RCC 7860 (cell line): ENCODE measurements at places on chromosomes 2 and 18.
A peak's percentile ranks its signal among the peaks of the same experiment; 100 is the strongest.

- no peak for DNase-seq
Observed at GRCh38 chr18:65628390-65628789, 122.4 kb upstream of the CDH7 start.

- DNase-seq = no peak
Observed at GRCh38 chr2:25371253-25372241, 29.8 kb upstream of the DNMT3A start.

DNA sequence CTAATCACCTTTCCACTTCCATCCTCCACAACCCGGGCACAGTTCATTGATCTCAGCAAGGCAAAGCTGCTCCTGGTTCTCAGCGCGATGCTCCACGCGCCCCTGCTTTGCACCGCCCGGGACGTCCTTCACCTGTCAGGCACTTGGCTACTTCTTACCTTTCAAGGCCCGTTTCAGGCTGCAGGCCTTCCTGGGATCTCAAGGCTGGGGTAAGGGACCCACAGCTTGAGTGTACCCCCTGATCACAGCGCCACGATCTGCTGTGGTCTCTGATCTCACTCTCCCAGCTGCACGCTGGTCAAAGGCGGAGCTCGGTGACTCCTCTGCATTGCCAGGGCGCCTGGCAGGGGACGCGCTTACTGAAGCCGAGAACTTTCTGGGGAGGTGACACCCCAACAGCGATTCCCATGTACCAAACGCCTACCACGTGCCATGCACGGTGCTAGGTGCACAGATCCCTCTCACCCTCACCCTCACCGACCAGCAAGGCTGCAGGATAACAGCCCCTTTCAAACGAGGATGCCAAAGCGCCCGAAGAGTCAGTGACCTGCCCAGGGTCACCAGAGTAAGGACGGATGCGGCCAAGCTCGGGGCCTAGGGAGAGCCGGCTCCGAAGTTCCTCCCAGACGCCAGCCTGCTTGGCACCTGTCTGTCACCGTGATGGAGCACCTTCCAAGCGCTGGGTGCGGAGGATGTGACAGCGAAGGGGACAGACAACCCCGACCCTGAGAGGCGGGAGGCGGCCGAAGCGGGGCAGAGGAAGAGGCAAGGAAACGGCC, 818 bp downstream of the ITGB1BP1 start:
- DNase-seq = peak; percentile 17

GRCh38 chr2:239884875-239885274, 140.3 kb downstream of the NDUFA10 start:
- no peak for DNase-seq

DNA sequence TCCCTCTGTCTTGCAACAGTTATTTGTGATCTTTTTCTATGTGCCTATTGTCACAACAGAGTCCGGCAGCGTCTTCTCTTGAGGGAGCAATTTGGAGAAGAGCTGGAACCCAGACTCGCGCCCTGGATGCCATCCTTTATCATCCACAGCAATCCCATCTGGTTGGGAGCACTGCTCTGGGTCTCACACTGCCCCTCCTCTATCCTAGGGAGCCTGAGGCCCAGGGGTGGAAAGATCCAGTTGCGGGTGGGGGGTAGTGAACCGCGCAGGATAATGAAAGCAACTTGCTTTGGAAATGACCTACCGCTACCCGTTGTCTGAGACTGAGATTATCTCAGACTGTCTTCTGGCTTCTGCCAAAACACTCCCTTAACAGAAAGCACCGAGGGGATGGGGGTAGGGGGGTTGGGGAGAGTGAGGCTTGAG, 713 bp downstream of the WBP1 start:
- no peak for DNase-seq

- no peak for DNase-seq
Observed at GRCh38 chr18:58827428-58827827, 37.2 kb upstream of the ZNF532 start.

DNA sequence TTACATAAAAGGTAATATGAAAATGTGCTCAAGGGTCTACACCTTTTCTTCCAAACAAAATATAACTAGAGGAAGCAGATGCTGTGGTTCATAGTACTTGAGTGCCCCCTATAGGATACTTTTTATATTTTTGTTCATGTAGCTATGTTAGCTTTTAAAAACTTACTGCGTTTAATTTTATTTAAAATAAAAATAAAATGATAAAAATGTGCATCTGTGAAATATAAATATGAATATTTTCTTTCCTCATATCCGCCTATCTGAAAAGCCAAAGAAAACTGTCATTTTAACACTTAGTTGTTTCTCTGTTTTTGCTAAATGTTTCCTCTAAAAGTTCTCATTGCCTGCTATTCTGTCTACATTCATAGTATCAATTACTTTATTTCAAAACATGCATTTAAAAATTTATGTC, 9.6 kb upstream of the LRP1B start:
- DNase-seq = no peak

DNA sequence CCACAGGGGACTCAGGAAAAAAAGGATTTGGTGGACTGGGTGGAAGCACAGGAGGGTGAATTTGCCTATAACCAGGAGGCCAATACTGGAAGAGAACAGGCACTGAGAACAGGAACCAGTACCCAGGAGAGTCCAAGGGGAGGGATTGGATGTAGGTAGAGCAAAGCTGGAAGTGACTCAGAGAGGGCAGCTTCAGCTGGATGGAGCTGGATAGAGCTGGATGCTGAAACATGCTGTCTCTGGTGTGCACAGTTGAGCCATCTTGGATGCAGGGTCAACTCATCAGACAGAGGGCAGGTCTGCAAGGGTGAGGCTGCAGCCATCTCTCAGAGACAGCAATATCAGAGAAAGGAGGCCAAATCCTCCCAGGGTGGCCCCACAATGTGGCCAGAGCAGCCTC, 134.0 kb downstream of the GALNT14 start:
- DNase-seq = no peak

DNA sequence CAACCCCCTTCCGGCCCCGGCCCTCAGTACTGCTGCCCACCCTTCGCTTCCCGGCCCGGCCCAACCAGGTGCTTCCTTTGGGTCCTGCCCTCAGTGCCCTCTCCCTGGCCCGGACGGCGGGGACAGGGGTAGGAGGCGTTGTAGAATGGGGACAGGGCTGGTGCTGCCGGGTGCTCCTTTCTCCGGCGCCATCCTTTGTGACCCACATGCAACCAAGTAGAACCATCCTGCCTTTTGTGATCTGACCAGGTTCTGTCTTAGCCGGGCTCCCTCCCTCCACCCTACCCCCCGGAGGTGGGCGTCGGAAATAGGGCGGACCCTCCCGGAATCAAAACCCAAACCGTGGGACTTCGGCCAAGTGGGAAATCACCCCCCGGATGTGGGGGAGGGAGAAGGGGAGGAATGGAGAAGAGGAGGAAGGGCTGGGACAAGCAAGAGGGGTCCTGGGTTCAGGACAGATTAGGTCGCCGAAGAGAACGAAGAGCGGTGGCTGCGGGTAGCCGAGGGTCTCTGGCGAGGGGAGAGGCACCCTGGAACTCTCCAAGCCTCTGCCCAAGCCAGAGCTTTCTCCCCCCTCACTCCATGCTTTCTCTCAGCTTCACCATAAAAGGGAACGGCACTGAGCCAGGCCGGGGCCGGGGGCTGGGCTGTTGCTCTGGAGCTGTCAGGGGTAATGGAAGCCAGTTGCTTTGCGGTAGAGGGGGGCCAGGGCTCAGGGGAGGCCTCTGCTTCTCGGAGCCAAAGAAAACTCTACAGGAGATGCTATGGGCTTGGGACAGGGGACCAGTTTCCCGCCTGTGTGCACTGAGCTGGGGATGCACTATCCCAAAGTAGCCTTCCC, 756 bp upstream of the OST4 start:
- no peak for DNase-seq

DNA sequence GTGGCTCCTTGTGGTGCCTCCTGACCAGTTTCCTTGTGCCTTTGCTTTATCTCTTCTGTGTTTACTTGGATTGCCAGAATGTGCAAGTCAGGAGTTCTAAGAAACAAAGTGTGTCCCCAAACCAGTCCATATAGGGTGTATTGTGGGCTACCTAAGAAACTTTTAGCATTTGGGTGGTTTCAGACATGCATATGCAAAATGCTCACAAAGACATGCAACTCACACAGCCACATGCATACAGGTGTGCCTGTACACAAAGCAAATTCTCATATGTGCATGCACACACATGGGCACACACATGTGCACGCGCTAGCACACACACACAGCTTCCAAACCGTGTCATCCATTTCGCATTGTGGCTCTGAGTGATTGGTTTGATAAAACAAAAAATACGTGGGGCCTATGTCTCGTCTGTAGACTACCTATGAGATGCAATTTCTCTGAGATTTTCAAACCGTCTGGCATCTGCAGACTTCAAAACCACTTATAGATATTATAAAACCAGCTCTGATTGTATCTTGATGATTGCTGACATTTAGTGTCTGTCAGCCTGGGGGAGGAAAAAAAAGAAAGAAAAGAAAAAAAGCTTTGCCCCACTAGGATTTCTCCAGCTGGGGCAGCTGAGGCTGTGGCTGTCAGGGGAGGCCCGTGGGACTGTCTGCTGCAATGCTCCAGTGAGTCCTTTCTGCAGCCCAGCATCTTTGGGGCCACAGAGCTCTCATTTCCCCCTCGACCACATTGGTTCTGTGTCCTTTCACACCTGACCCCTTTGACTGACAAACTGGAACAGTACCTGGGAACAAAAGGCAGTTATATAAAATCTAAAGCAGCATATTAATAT, 556.1 kb downstream of the CMPK2 start:
- no peak for DNase-seq

- no peak for DNase-seq
Observed at GRCh38 chr2:106833256-106833655, 52.7 kb downstream of the ST6GAL2 start.

- DNase-seq = no peak
Observed at GRCh38 chr18:495017-495416, 5.5 kb downstream of the COLEC12 start.

DNA sequence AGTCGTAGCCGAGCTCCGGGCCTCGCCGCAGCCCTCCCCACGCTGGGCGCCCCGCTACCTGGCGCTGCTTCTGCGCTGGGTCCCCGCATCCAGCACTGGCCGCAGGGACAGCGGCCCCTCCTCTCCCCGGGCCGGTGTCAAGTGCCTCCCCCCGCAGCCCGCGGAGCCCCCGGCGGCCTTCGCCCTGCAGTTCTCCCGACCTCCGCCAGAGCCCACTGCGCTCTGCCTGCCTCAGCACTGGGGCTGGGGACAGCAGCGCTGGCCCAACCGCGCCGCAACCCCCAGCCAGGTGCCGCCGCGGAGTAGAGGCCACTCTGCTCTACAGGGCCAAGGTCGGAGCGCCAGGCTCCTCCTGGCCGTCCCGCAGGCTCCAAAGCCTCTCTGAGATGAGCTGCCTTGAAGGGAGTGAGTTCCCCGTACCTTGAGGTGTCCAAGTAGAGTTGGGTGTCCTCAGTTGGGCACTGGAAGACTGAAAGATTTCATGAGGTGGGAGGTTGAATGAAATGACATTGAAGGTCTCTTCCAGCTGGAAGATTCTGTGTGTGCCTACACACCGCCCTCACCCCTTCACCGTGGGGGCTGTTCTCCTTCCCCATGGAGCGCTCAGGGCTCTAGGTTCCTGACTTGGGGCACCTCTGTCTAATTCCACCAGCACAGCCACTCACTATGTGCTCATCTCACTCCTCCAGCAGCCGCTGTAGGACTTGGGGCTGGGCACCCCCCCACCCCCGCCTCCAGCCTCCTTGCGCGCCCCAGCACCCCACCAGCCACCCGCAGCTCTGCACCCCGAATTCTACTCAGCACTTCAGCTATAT, 854 bp upstream of the DNMT3A start:
- DNase-seq = peak; percentile 60

GRCh38 chr2:85917887-85918795, 29.4 kb upstream of the ST3GAL5 start:
- DNase-seq = no peak

- DNase-seq = no peak
Observed at GRCh38 chr2:241350878-241351639, 5.0 kb upstream of the FARP2 start.

GRCh38 chr2:8806885-8807704, 30.3 kb downstream of the KIDINS220 start:
- no peak for DNase-seq

GRCh38 chr18:56799756-56800155, 148.6 kb downstream of the WDR7 start:
- no peak for DNase-seq

DNA sequence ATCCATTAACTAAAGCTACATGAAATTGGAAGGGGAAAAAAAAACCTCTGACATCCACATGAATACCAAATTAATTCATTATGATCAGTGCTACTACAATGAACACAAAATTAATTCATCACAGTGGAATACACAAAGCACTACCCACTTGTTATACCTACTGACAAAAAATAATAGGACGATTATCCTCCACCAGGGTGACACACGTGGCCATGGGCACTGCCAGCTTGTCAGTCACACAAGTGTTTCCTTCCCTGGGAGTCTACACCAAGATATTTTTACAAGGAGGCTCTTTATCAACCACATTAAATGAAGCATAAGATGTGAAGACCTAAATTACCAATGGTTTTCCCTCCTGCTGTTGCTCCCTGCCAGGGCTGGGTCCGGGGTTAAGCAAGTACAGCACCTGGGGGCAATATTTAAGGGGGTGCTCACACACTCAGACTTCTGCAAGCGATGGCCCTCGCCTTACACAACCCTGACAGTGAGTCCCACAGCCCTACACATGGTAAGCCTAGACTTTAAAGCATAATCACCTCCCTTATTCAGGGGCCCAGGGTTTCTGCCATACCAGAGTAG, 90.1 kb downstream of the TCF4 start:
- DNase-seq = no peak

- DNase-seq = no peak
Observed at GRCh38 chr2:82023710-82024109, 1719.2 kb upstream of the LRRTM1 start.

DNA sequence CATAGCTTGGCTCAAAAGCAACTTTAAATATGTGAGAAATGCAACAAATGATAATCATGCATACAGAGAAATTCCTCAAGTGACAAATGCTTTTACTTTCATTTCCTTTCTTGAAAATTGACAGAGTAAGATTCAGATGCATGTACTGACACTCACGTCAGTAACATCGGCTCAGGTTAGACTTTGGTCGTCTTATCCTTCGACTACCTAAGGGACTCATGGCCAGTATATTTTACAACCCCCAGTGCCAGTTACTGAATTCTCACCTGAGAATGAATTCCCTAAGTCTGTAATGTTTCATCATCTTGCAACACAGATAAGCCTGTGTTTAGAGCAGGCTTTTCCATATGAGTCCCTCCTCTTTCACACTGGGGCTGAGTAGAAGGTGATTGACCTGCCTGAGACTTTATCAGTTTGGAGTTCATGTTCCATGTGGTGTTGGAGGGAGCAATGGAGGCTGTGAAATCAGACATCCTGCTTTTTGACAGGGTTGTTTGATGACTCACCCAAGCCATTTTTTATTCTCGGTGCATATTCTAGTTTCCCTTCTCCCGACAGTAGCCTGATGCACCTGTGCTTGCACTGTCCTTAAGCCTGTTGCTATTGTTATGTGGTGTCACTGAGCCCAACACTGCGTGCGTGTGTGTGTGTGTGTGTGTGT, 30.5 kb upstream of the ATP8B1 start:
- DNase-seq = no peak
